ENCODE measurements at places on chromosomes 5 and 9. TPM values are rescaled to one million over a fixed set of nuclear protein-coding genes. Genes with fewer than 3 reads are reported as not detected.

DNA sequence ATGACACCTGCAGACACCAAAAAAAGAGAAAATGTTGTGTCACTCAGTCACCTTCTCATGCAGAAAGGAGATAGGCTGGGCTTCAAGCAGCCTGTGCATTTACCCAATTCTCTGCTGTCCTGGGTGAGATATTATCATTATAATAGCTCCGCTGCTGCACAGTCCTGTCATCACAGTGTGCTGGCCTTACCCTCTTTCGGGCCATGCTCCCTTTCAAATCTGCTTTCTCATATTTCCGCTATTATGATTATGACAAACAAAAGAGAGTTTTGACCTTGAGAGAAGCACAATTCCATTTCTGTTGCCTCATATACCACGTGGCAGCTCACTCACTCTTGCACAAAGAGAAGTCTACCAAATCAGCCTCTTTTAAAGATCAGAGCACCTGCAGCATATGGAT, 1350.1 kb upstream of the ACO1 start:
- no peak overlapping the region for H3K4me3 ChIP-seq
- H3K4me1 ChIP-seq: peaks cover 5% of the 10 kb centered on the region
- no peak overlapping the region for H3K27ac ChIP-seq
- peaks cover 48% of the 10 kb centered on the region for H3K27me3 ChIP-seq

DNA sequence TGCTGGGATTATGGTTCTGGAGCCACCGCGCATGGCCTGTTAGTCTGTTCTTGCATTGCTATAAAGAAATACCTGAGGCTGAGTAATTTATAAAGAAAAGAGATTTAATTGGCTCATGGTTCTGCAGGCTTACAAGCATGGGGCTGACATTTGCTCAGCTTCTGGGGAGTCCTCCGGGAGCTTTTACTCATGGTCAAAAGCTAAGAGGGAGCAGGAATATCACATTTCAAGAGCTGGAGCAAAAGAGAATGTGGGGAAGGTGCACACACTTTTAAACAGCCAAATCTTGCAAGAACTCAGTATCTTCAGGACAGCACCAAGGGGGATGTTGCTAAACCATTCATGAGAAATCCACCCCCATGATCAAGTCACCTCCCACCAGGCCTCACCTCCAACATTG, 12.1 kb downstream of the JAK2 start:
- DNase-seq: no peak
- H3K27ac ChIP-seq: no peak overlapping the region
- no peaks in the 10 kb centered on the region for H3K4me1 ChIP-seq
- H3K4me3 ChIP-seq: no peak overlapping the region

GRCh38 chr9:127445851-127446712, 5.1 kb downstream of the RPL12 start:
- no peaks in the 10 kb centered on the region for H3K27me3 ChIP-seq
- H3K27ac ChIP-seq: peak overlapping the region; percentile 66
- no peak overlapping the region for H3K4me3 ChIP-seq
- peaks cover 50% of the 10 kb centered on the region for H3K4me1 ChIP-seq

- H3K27ac ChIP-seq: no peak overlapping the region
- H3K4me3 ChIP-seq: no peak overlapping the region
- H3K27me3 ChIP-seq: no peaks in the 10 kb centered on the region
- DNase-seq: no peak
- peaks cover 60% of the 10 kb centered on the region for H3K4me1 ChIP-seq
Measured at GRCh38 chr5:149170299-149170698, 29.0 kb downstream of the ABLIM3 start.

DNA sequence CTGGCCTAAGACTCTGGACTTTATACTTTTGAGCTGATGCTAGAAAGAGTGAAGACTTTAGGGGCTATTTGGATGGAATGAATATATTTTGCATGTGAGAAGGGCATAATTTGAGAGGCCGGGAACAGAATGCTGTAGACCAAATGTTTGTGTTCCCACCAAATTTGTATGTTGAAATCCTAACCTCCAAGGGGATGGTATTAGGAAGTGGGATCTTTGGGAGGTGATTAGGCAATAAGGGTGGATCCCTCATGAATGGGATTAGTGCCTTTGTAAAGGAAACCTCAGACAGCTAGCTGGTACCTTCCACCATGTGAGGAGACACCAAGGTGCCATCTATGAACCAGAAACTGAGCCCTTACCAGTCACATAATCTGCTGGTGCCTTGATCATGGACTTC, 165.1 kb upstream of the S1PR3 start:
- peaks cover 10% of the 10 kb centered on the region for H3K4me1 ChIP-seq
- no peak for DNase-seq
- no peaks in the 10 kb centered on the region for H3K36me3 ChIP-seq
- no peak overlapping the region for H3K4me3 ChIP-seq
- no peaks in the 10 kb centered on the region for H3K27me3 ChIP-seq

GRCh38 chr9:100937382-100937781, 91.1 kb upstream of the PLPPR1 start:
- H3K4me3 ChIP-seq: no peak overlapping the region
- peaks cover 13% of the 10 kb centered on the region for H3K4me1 ChIP-seq
- H3K27ac ChIP-seq: no peak overlapping the region
- DNase-seq: no peak

DNA sequence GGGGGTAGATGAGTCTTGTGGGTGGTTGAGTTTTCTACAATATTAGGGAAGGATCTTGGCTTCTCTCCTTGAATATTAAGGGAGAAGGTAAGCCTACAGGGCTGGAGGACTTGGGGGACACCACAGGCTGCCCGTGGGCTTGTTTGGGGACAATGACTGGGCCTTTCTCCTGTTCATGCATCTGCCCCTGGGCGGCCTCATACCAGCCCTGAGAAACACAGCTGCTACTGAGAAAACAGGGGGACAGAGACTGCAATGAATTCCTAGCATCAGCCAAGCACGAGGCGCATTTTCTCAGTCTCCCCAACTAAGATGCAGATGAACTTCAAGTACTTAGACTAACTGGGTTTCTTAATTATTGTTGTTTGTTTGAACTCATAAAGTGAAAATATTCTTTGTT, 24.6 kb downstream of the C5orf58 start:
- no peaks in the 10 kb centered on the region for H3K4me1 ChIP-seq
- DNase-seq: no peak
- H3K4me3 ChIP-seq: no peak overlapping the region

DNA sequence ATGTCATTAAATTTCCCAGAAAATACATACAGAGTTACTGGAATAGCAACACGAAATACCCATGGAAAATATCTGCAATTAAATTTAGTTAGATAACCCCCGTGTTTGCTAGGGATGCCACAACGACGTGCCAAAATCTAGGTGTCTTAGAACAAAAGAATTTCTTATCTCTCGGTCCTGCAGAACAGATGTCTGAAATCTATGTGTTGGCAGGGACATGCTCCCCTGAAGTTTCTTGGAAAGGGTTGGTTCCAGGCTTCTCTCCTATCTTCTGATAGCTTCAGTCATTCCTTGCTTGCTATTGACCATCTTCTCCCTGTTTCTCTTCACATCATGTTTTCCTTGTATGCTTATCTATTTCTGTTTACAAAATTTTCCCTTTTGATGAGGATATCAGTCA, 1067.0 kb downstream of the CDH18 start:
- H3K27me3 ChIP-seq: no peaks in the 10 kb centered on the region
- H3K27ac ChIP-seq: no peak overlapping the region
- H3K36me3 ChIP-seq: no peaks in the 10 kb centered on the region
- H3K4me3 ChIP-seq: no peak overlapping the region
- DNase-seq: no peak
- H3K4me1 ChIP-seq: no peaks in the 10 kb centered on the region

GRCh38 chr9:16571127-16571802, 299.2 kb downstream of the BNC2 start:
- H3K27ac ChIP-seq: no peak overlapping the region
- H3K27me3 ChIP-seq: no peaks in the 10 kb centered on the region
- H3K4me3 ChIP-seq: no peak overlapping the region
- H3K4me1 ChIP-seq: no peaks in the 10 kb centered on the region
- H3K36me3 ChIP-seq: no peaks in the 10 kb centered on the region
- DNase-seq: no peak

DNA sequence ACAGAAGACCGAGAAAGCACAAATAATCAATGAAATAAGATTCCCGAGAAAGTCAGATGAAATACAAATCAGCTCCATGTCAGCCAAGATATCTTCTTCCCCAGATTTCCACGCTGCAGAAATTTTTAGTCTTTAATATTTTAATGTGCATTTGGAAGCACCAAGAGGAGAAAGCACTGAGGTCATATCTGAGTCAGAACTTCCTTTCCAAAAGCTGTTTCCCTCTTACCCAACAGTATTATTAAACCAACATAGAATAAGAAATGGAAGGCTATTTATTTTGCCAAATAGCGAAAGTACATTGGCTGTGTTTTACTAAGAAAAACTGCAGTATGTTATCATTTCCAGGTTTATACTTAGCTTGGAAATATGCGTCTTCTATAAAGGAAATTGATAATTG, 772.1 kb upstream of the CDH9 start:
- H3K4me1 ChIP-seq: peaks cover 17% of the 10 kb centered on the region
- H3K27ac ChIP-seq: no peak overlapping the region
- peak; percentile 32 for DNase-seq
- H3K27me3 ChIP-seq: no peaks in the 10 kb centered on the region
- no peak overlapping the region for H3K4me3 ChIP-seq

- H3K4me3 ChIP-seq: no peak overlapping the region
- H3K27me3 ChIP-seq: no peaks in the 10 kb centered on the region
- H3K27ac ChIP-seq: no peak overlapping the region
Measured at GRCh38 chr9:83432877-83433550, 105.2 kb downstream of the FRMD3 start.

GRCh38 chr5:158593925-158594324, 505.8 kb downstream of the EBF1 start:
- no peak for DNase-seq
- H3K27me3 ChIP-seq: no peaks in the 10 kb centered on the region
- H3K4me1 ChIP-seq: peaks cover 16% of the 10 kb centered on the region

GRCh38 chr9:16544842-16545241, 325.6 kb downstream of the BNC2 start:
- H3K36me3 ChIP-seq: no peaks in the 10 kb centered on the region
- DNase-seq: no peak
- no peaks in the 10 kb centered on the region for H3K27me3 ChIP-seq
- no peak overlapping the region for H3K27ac ChIP-seq
- no peak overlapping the region for H3K4me3 ChIP-seq

- peaks cover 6% of the 10 kb centered on the region for H3K4me1 ChIP-seq
- peaks cover 32% of the 10 kb centered on the region for H3K27me3 ChIP-seq
- H3K27ac ChIP-seq: no peak overlapping the region
- no peak for DNase-seq
Measured at GRCh38 chr9:2270565-2270964, 255.4 kb downstream of the SMARCA2 start.

DNA sequence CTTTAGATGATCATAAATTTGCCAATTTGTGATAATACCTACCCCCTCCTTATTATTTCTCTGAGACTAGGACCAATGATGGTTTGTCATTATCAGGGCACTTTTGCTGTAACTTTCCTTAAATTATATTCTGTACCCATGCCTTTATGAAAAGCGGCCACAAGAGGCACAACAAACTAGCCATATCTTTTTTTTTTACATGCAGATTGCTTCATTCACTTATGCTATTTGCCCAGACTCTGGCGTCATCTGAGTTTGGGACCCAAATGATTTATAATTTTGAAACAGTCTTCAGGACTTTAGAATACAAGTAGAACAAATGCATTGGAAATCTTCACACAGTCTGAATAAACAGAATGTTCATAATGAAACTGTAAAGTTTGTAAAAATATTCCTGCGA, 408.1 kb downstream of the MAT2B start:
- no peak overlapping the region for H3K27ac ChIP-seq
- DNase-seq: no peak
- H3K4me1 ChIP-seq: peaks cover 31% of the 10 kb centered on the region
- H3K27me3 ChIP-seq: no peaks in the 10 kb centered on the region

DNA sequence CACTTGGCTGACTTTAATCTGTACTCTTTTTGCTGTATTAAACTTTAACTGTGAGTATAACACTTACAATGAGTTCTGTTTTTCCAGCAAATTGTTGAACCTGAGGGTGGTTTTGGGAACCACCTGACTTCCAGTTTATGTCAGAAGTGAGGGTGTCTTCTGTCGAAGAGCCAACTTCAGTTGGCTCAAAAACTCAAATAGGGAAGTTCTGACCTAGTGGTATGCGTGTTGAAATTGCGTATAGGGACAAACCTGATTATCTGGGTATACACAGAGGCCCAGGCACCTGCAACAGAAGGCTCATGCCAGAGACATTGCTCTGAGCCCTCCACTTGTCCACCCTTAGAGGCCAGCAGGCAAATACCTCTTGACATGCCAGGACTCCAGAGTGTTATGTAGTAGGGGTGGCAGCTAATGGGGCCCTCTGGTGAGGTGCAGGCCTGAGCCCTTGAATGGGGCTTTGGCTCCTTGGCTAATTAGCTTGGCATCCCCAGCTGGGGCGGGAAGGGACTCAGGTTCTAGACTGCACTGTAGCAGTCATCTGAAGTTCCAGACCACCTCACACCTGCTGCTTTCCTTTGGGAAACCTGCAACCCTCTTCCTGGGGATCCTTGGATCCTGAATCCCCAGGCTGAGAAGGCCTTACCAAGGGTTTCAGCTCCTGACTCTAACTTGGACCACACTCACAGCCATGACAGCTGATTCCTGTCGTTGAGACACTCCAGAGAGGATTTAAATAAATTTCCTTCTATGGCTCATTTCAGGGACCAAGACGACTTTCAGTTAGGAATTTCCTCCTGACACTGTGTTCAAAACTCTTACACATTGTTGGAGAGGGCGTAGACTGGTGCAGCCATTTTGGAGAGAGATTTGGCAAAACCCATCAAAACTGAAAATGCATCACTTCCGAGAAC, 189.6 kb downstream of the HSPA4 start:
- no peak for DNase-seq
- no peak overlapping the region for H3K4me3 ChIP-seq
- H3K36me3 ChIP-seq: no peaks in the 10 kb centered on the region
- no peaks in the 10 kb centered on the region for H3K27me3 ChIP-seq

GRCh38 chr9:116695438-116695837, 8.3 kb downstream of the TRIM32 start:
- DNase-seq: no peak
- H3K27me3 ChIP-seq: no peaks in the 10 kb centered on the region
- no peak overlapping the region for H3K27ac ChIP-seq

GRCh38 chr9:126705767-126706697, 92.3 kb downstream of the LMX1B start:
- peak; percentile 65 for DNase-seq
- peak overlapping the region; percentile 60 for H3K4me3 ChIP-seq
- no peaks in the 10 kb centered on the region for H3K36me3 ChIP-seq
- peak overlapping the region; percentile 54 for H3K27ac ChIP-seq
- H3K27me3 ChIP-seq: no peaks in the 10 kb centered on the region

GRCh38 chr5:926417-927171, 33.9 kb downstream of the TRIP13 start:
- peaks cover 14% of the 10 kb centered on the region for H3K27me3 ChIP-seq
- DNase-seq: no peak
- no peaks in the 10 kb centered on the region for H3K4me1 ChIP-seq
- no peaks in the 10 kb centered on the region for H3K36me3 ChIP-seq

The CDH18 gene
- not detected for total RNA-seq

The PRSS3 gene
- total RNA-seq: 1.4 TPM

The SGCD gene
- total RNA-seq: not detected

The RIOK2 gene
- total RNA-seq: 50.9 TPM

The CD14 gene
- 2.2 TPM for total RNA-seq

The TENT4A gene
- total RNA-seq: 25.6 TPM

The SEPTIN8 gene
- 53.1 TPM for total RNA-seq

The ENG gene
- total RNA-seq: 22.1 TPM

The LAMC3 gene
- total RNA-seq: not detected
